ENCODE measurements at places on chromosomes 2 and 18. TPM values are rescaled to one million over a fixed set of nuclear protein-coding genes. Genes with fewer than 3 reads are reported as not detected.
A peak's percentile ranks its signal among the peaks of the same experiment; 100 is the strongest.

Gene KCNG2
- total RNA-seq = 0.19 TPM

Gene RGPD3
- total RNA-seq = 0.17 TPM

Gene NT5DC4
- total RNA-seq = not detected

DNA sequence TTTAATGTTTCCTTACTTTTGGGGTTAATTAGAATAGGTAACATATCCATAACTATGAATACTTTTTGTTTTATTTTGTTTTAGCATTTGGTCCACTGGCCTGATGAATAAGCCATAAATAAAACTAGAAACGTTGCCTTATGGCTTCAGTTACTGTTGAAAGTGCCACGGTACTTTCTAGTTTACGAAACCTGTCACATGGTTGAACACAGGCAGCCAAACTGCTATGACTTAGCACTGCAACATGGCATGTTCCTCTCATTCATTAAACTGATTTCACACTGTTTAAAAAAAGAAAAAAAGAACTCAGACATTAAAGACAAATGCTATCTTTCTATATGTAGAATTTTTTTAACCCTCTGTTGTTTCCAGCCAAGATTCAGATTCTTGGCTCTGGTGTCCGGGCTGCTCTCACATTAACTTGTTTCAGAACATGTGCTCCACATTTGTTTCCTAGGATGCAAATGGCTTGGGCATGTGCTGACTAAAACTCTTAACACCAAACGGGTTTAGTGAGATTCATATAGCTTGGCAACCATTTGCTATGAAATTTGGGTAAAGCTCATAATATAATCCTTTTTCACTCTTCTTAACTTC is 323.9 kb upstream of the RND3 start:
- DNase-seq = no peak

GRCh38 chr2:195016841-195017240 is 640.2 kb upstream of the SLC39A10 start:
- no peak for DNase-seq

DNA sequence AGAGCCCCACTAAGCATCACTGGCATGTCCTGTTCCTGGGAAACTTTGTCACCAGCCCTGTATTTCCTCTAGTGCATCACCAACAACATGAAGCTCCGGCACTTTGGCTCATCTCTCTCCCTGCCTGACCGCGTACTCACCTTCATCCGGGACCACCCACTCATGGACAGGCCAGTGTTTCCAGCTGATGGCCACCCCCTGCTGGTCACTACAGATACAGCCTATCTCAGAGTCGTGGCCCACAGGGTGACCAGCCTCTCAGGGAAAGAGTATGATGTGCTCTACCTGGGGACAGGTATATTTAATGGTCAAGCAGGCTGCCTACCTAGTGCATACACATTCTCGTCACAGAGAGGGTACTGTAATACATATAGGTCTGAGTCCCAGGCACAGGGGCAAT is 21.0 kb downstream of the SEMA4F start:
- peak; percentile 46 for DNase-seq

DNA sequence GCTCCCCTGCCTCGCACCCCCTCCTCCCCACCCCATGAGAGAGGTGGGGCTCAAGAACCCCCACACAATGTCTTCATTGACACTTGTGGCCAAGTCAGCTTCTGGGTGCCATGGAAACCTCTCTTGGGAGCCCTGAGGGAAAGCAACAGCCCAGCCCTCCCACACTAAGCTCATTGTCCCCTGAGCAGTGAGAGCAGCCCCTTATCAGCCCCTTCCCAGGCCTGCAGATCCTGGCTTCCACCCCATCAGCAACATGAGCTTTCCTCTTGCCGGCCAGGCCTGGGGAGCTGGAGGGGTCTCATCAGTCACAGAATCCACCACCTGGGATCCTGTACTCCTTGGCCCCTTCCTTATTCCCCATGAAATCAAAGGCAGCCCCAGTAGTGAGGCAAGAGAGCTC is 107.8 kb upstream of the ST3GAL5 start:
- DNase-seq = no peak

DNA sequence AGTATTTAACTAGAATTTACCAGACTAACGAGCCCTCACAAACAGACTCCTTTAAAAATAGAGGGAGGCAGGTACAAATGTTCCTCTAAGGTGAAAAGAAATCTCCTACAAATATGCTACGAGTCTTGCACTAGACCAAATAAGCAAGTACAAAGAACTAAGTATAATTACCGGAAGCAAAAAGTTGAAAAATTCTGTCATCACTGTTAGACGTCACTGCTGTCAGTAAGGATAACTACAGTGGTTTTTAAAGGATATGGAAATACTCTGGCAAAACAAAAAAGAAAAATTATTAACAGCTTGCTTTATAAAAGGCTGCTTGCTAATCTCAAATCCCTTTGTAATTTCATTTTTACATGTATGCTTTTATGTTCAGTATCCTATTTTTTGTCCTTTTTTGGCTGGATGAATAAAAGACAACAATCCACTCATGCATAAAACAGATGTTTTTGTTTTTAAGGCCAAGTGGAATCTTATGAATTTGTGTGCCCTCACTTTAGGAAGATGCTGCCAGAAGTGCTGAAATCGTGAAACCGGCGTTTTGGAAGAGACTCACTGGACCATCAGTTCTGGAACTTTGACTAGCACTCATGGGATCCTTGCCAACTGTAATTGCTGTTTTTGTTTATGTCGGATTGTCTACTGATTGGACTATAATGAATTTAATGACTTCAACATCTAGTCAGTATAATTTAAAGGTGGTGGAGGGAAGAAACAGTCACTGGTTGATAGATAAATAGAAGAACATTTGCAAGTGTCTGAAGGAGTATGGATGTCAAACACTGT is 6.7 kb downstream of the ZNF521 start:
- no peak for DNase-seq

Data from H1 (cell line).